HCT116 (cell line): ENCODE measurements at places on chromosomes 16 and 17. TPM values are rescaled to one million over a fixed set of nuclear protein-coding genes. Genes with fewer than 3 reads are reported as not detected.

DNA sequence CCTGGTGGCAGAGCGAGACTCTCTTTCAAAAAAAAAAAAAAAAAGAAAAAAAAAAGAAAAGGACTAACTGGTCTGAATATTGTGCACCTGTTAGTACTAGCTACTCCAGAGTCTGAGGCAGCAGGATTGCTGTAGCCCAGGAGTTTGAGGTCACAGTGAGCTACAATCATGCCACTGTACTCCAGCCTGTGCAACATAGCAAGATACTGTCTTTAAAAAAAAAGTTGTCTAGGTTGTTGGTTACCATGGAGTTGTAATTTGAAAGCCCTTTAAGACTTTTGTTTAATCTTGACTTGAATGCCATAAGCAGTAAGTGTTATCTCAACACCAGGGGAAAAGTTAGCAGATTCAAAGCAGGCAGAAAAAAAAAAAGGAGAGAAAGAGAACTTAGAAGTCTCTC lies 10.9 kb upstream of the C16orf54 start:
- DNase-seq, result no peak

GRCh38 chr17:50668025-50668837 lies 33.5 kb downstream of the ABCC3 start:
- DNase-seq, result no peak

GRCh38 chr16:22933173-22933572 lies 119.2 kb downstream of the HS3ST2 start:
- no peak for DNase-seq

DNA sequence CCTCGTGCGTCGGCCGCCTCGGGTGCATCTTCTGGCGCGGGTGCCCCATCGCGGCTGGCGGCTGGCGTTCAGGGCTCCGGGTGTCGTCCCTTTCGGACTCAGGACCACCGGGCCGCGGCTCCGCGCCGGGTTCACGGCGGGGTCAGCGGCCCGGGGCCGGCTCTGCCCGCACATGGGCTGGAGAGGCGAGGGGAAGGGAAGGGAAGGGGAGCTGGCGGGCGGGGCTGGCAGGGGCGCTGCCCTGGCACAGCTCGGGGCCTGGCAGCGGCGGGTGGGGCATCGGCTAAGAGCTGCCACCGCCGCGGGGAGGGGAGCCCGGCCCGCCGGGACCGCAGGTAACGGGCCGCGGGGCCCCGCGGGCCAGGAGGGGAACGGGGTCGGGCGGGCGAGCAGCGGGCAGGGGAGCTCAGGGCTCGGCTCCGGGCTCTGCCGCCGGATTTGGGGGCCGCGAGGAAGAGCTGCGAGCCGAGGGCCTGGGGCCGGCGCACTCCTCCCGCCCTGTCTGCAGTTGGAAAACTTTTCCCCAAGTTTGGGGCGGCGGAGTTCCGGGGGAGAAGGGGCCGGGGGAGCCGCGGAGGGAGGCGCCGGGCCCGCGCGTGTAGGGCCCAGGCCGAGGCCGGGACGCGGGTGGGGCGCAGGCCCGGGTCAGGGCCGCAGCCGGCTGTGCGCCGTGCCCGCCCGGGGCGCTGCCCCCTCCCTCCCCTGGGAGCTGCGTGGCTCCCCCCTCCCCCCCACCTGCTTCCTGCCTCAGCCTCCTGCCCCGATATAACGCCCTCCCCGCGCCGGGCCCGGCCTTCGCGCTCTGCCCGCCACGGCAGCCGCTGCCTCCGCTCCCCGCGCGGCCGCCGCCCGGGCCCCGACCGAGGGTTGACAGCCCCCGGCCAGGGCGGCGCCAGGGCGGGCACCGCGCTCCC lies 646 bp downstream of the HIC1 start:
- DNase-seq, result no peak

DNA sequence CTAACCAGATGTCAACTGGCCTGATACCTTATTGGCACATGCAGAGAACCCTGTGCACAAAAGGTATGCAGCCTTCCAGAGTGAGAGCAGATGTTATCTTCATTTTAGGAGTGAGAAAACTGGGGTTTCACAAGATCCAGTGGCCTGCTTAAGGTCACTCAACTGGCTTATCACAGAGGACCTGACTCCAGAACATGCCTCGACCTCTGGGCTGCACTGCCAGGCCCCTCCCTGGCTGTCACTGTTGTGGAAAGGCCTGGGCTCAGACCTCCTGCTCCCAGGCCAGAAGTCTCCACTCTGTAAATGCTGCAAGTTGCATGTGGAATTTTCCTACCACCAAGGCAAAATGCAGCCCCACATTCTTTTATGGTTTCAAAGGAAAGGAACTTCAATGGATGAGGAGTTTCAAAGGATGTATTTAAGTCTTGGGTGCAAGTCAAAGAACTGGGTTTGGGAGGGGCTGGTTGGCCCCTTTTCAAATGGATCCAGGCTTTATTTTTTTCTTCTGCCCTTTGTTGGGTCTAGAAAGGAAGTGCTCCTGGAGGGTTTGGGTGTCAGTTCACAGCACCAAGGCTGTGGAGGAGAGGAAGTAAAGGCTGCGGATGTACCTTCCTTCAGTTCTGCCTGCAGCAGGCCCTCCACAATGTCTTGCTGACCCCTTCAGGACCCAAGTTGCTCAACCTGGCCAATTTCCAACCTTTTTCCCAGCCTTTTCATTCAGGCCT lies 30.4 kb upstream of the SMPD3 start:
- no peak for DNase-seq

DNA sequence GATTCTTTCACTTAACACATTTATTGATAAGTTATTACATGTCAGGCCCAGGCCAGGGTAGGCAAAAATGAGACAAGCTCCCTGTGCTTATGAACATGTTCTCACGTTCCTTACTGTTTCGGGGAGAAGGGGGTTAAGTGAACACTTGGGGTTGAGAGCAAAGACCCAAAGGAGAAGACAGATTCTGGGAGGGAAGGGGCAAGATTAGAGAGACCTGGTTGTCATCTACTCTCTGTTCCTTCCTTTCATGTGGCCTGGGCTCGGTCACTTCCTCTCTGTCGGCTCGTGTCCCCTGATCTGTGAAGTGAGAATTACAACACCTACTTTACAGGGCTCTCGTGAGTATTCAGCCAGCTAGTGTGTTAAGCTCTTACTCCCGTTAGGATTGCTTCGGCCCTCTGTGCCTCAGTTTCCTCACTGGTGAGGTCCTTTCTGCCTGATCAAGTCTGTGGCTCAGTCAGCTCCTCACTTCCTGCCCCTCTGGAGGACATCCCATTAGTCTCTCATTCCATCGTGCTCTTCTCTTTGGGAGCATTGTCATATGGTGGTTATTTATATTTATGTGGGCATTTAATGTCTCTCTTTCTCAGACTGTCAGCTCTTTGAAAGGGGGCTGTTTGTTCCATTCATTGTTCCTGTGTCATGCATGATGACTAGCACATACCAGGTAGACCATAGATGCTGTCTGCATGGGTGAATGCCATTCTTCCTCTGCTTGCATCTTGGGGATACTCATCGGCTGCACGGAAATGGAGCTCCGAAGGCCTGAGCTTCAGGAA lies 38.9 kb downstream of the PLCG2 start:
- DNase-seq, result no peak

DNA sequence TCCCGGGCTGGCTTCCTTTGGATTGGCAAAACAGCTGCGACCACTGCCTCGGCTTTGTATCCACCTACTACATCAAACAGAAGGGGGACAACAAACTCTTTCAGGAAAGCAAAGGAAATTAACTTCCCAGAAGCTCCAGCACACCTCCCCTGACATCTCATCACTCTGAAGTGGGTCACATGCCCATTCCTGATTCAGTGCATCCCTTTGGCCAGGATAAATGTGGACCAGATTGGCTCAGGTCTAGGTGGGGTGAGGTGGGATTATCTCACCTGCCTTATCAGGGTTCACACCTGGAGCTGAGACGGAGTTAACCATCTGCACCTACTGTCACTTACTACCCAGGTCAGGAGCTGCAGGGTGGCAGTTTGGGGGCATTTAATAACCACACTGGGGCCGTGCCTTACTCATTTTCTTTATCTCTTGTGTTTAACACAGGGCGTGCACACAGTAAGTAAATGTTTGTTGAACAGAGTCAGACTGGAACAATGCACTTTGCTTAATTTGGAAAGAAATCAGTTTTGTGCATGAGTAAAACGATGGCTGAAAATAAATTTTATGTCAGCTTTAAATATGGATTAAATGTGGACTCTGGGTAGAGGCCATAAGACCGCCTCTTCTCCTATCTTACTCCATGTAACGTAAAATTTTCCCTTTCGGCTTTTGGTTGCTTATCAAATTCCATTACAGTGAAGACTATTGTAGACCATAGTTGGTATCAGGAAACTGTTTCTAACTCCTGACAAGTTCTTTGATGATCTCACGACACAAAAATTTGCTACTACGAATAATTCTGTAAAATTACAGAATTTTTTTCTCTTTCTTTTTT lies 36.0 kb downstream of the IQCK start:
- DNase-seq, result no peak

DNA sequence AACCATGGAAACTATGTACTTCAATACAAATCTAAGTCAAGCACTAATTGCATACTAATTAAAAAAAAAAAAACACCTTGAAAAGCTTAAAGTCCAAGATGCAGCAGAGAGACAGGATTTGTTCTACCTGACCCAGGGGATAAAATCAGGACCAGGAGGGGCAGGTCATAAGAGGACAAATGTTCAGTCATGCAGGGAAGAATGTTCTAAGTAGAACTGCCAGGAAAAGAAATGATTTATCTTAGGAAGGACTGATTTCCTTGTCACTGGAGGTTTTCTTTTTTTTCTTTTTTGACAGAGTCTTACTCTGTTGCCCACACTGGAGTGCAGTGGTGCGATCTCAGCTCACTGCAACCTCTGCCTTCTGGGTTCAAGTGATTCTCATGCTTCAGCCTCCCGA lies 9.1 kb upstream of the GHDC start:
- DNase-seq, result no peak

- no peak for DNase-seq
Observed at GRCh38 chr17:51166987-51167931, 1.0 kb downstream of the NME2 start.

DNA sequence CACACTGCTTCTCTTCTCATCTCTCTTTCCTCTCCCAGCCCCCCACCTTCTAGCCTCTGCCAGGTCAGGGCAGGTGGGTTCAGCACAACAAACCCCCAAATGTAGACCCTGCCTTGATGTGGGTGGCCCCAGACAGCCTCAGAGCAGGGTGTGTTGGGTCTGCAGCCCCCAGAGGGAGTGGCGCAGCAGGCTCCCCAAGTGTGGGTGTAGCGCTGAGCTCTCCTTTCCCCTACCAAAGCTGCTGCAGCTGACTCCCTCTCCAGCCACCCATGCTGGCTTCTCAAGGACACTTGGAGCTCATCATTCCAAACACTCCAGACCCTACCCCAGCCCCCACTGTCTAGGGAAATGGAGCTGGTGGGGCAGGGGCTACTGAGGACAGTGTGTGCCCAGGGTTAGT lies 27.3 kb downstream of the NLRC3 start:
- DNase-seq, result no peak

DNA sequence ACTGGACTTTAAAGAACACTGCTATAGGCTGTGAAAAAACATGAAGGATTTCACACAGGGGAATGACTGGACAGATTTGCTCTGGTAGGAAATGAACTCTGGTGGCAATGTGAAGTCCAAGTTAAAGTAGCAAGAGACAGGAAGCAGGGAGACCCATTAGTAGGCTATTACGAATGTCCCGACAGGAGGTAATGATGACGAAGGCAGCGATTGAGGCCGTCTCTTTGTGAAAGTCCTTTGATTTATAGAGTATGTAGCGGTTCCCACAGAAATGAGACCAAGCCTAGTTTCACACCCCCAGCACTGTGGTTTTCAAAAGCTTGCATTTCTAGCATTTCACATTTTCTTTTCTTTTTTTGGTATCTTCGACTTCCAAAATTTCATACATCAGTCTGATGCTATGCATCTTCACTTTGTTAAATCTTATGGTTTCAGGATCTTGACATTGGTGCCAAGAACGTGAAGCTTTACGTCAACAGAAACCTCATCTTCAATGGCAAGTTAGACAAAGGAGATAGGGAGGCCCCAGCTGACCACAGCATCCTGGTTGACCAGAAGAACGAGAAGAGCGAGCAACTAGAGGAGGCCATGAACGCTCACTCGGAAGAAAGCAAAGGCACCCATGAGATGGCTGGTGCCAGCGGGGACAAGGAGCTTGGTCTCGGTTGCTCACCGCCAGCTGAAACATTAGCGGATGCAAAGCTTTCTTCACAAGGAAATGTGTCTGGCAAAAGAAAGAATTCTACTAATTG lies 189.8 kb downstream of the KATNIP start:
- no peak for DNase-seq

DNA sequence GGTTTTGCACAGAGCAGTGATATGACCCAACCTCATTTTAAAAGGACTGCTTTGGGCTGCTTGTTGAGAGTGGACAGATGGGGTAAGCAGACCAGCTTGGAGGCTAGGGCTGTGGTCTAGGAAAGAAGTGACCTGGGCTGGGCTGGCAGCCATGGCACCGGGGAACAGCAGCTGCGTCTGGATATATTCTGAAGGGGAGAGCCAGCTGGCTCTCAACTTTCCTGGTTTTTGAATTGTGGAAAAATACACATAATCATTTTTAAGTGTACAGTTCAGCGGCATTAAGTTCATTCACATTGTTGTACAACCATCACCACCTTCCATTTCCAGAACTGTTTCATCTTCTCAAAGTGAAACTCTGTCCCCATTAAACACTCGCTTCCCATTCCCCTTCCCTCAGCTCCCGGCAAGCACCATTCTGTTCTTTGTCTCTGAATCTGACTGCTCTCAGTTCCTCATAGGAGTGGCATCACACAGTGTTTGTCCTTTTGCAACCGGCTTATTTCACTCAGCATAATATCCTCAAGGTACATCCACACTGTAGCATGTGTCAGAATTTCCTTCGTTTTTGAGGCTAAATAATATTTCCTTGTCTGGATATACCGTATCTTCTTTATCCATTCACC lies 113.2 kb downstream of the SPECC1 start:
- DNase-seq, result no peak

DNA sequence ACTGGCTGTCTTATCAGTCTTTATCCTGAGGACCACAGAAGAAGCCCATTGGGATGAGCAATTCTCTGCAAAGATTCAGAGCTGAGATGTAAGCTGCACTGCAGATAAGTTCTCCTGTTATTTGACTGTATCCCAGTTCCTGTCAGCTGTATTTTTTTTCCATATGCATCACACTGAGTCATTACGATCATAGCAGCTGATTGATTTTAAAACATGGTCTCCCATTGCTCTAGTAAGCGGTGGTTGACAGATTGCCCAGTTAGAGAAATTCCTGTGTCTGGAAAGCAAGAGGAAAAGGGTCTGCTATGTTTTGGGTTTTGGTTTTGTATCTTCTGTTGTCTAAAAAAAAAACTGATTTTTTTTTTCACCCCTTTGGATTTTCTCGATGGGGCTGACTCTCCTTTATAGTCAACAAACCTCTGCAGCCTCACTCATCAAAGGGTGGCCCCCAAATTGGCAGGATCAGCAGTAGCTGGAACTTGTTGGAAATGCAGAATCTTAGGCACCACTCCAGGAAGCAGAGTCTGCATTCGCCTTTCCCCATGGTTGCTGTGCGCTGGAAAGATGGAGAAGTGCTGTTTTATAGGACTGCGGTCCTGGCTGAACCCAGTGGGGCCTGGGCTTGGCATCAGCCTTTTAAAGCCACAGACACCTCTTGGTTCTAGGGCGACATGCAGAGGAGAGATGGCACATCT lies 220.1 kb upstream of the MPHOSPH6 start:
- no peak for DNase-seq

- no peak for DNase-seq
Observed at GRCh38 chr16:69166221-69166833, 20.6 kb upstream of the SNTB2 start.

HAS3 gene
- total RNA-seq, result 140 TPM

GPR139 gene
- total RNA-seq, result not detected

TMEM11 gene
- 31.0 TPM for total RNA-seq

RTN4RL1 gene
- total RNA-seq, result 3.7 TPM

MYO15A gene
- 2.8 TPM for total RNA-seq

TRIM47 gene
- total RNA-seq, result 86.7 TPM

PYDC1 gene
- total RNA-seq, result not detected

KRT27 gene
- total RNA-seq, result not detected

COX6A2 gene
- not detected for total RNA-seq

ATF7IP2 gene
- 7.4 TPM for total RNA-seq

ST6GALNAC1 gene
- not detected for total RNA-seq

FBXW10 gene
- not detected for total RNA-seq
